T-helper 1 cell (primary cell): ENCODE measurements at places on chromosomes 4 and X.

- DNase-seq, result no peak
Measured at GRCh38 chr4:83390944-83391343, 56.3 kb upstream of the HPSE start.

DNA sequence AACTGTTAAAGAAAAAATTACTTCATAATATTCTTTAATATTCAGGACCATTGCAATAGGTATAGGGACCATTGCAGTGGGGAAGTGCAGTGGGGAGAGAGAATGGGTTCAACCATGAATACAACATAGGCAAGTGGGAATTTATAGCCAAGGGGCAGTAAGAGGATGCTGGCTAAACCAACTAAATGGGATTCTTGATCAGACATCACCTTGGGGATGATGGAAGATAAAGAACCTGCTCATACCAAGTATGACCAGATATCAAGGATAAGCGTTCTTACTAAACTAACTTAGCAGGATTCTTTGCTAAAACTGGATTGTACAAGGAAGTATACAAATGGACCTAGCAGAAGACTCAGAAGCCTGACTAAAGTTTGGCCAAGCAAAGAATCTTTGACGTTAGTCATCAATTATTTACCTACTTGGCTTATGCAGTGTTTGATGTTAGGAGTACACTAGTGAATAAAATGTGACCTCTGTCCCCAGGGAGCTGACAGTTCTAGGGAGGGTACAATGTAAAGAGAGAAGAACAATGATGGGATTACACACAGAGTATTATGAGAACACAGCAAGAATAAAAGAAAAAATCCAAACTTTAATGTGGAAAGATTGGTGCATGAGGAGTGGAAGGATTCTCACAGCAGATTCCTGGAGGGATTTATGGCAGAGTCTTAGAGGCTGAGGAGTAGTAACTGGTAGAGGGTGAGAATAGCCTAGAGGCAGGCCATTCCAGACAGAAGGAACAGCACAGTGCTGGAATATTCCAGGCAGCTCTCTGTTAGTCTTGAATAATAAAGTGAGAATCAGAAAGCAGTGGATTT lies 54.7 kb upstream of the MYOZ2 start:
- DNase-seq, result no peak

GRCh38 chr4:138400543-138400942 lies 158.4 kb upstream of the SLC7A11 start:
- no peak for DNase-seq

DNA sequence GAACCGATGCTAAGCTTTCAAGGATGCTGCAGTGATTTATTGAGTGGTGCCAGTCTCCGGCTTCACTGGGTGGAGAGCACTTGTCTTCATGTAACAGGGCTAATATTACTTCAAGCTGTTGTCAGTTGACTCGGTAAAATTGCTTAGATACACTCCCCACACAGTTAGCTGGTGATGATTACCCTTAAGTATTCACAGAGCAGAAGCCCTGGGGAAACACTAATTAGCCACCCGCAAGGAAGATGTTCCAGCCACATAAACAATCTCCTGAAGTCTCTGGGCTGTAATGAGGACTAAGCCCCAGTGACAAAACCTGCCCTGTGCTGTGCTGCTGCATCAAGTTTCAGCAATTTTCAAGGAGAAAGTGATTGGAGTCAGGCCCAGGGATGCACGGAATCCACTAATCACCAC lies 37.3 kb upstream of the GK2 start:
- no peak for DNase-seq

DNA sequence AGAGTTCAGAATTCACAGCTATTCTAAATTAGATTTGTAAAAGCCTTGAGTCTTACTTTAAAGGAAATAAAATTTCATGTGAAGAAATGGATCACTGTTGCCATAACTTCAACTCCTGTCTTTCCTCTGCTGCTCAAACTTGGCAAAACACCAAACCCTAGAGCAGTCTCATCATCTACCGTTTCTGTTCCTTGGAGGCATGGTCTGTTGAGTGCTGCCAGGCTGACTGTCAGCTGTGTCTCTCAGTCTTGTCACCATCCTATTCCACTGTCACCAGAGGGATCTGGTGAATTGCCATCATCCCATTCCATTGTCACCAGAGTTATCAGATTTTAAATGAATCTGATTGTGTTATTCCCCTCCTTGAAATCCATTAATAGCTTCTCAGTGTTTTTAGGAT lies 55.6 kb downstream of the STIM2 start:
- no peak for DNase-seq

DNA sequence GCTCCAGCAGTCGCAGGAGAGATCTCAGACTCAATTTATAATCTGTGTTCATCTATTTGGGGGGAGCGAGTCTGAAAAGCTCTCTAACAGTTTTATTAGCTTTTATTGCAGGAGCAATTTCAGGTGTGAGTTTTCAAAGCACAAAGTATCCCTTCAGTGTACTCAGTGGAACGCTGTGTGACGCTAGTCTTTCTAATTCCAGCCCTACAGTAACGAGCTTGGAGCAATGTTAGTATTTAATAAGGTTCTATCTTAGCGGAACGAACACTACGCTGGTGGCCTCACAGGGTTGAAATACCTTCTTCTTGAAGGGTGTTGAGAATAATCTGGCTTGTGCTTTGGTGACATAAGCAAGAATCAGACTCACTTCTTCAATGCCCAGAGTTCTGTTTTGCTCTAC lies 8.4 kb downstream of the HS3ST1 start:
- DNase-seq, result no peak

DNA sequence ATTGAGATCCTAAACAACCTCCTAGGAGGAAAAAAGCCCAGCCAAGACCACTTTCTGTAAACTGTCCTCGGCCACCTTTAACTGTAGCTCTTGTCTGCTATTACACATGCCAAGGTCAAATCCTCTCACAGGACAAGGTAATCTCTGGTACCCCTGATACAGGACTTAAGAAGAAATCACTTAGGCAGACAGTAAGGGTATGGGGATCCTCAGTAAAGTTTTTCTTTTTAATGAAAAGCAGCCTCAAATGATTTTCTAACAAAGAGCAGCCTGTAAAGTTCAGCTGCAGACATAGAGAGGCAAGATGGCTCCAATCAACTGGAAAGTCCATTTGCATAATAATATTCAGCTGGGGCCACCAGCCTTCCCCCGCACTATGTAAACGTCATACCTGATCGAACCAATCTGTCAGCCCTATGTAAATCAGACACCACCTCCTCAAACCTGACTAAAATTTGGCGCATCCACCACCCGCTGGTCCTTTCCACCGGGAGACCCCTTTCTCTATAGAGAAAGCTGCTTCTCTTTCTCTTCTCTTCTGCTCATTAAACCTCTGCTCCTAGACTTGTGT lies 14.6 kb upstream of the MPP1 start:
- no peak for DNase-seq

DNA sequence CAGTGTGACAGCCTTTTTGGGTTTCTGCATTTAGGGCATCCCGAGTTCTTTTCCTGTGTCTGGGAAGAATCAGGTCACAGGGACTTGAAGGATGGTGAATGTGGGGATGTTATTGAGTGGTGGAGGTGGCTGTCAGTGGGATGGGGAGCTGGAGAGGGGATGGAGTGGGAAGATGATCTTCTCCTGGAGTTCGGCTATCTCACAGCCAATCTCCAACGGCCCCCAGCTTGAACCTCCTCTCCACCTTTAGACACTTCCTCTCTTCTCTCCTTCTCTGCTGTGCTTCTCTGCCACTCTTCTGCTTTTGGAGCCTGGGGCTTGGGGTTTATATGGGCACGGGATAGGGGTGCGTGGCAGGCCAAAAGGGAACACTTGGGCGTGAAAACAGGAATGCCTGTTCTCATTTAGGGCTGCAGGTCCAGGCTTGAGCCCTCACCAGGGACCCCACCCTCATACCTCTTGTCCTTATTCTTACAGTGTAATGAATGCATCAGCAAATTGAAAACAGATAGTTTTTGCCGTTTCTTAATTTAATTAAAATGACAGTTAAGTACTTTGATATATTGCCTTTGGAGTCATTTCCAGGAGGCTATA lies 37.5 kb downstream of the USP9X start:
- DNase-seq, result no peak

DNA sequence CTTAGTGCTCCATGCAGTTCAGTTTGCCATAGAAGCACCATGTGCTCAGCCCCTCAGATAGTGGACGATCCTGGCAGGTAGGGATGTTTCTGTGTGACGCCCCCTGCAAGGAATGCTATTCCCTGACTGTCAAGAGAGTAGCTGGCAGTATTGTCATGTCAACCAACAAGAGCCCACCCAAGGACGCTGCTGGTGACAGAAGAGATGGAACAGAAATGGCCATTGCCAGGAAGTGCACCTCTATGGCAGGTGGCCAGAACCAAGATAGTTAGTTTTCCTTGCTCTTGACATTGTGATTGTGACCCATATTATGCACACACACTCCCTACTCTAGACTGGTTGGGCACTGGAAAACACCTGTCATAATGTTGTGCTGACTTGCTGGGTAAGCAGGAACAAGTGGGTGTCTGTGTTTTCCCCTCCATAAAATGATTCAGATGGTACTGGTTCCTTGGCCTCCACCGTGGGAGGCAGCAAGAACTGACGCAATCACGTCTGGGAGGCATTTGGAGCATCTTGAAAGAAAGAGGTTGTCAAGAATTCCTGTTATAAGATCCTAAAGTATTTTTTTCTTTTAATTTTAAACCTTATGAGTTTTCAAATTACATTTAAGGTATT lies 507.9 kb downstream of the MID1IP1 start:
- DNase-seq, result no peak

GRCh38 chr4:71307729-71308128 lies 31.1 kb upstream of the SLC4A4 start:
- DNase-seq, result no peak

GRCh38 chr4:178174756-178175155 lies 732.5 kb upstream of the AGA start:
- DNase-seq, result no peak

DNA sequence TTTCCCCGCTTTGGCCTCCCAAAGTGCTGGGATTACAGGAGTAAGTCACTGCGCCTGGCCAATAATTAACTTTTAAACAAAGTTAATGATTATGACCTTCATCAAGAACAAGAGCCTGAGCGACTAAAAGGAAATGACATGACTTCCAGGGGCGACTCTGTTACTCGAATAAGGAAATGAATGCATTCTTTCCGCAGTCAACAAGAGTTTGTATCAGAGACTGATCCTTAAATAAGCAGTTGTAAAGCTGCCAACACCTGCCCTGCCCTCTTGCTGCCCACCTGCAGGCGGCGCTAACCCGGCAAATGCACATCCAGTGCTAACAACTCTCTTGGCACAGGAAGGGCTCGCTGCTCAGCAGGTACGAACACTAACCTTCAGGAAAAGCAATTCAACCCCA lies 27.3 kb downstream of the WDR1 start:
- DNase-seq, result no peak

GRCh38 chrX:152600853-152601633 lies 36.7 kb upstream of the GABRQ start:
- DNase-seq, result no peak

DNA sequence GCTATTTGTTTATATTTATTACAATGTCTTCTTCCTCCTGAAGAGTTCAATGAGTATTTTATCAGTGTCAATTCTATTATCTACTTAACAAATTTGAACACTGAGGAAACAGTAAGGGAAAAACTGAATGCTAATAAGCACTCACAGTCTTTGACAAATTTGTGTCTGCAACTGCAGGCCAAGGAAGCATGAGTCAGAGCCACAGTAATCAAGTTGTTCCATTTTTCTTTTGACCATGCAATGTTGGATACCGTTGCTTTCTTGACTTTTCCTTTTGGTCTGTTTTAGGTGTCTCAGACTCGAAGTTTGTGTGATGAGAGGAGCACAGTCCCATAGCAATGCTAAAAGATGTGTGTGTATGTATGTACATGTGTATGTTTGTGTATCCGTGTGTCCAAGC lies 359.6 kb downstream of the IL1RAPL1 start:
- DNase-seq, result no peak

DNA sequence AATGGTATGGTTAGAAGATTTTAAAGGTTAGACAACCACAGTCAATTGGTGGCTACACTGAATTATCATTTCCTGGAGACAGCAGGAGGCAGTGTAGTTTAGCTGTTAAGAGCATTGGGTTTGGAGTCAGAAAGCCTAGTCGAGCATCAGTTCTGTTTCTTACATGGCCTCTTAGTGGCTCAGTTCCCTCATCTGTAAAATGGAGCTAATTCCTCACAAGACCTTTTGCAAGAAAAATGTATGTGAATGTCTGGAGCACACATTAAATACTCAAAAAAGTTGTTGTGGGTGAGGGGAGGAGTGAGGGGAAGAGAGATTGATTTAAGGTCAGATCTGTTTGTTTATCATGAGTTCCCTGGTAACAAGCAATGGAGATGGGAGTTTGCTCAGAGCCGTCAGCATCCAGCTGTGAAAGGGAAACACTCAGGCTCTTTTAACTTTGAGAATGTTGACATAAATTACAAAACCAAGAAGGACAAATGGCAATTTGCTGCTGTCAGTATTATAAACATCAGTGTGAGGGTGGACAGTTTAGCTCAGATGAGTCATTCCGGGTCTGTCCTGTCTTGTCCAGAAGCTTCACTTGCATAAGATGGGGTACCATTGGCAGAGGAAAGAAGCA lies 98.2 kb upstream of the PGRMC2 start:
- DNase-seq, result no peak

DNA sequence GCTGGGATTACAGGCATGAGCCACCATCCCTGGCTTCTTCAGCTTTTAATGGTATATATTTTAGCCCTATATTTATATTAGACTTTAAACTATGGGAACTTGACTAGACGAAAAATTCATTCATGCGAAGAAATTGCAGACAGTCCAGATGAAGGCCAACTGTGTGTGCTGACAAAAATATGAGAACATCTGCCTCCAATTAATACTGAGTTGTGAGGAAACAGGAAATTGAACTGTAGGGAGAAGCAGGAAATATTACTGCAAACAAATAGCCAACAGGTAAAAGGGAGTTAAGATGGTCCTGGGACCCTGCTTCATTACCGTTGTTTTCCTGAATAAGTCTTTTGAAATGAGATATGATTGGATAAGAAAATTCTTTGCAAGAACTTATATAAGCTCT lies 26.3 kb downstream of the MGARP start:
- no peak for DNase-seq
